Ascending aorta (tissue), 2 donors: ENCODE measurements at places on chromosomes 7 and 10.

DNA sequence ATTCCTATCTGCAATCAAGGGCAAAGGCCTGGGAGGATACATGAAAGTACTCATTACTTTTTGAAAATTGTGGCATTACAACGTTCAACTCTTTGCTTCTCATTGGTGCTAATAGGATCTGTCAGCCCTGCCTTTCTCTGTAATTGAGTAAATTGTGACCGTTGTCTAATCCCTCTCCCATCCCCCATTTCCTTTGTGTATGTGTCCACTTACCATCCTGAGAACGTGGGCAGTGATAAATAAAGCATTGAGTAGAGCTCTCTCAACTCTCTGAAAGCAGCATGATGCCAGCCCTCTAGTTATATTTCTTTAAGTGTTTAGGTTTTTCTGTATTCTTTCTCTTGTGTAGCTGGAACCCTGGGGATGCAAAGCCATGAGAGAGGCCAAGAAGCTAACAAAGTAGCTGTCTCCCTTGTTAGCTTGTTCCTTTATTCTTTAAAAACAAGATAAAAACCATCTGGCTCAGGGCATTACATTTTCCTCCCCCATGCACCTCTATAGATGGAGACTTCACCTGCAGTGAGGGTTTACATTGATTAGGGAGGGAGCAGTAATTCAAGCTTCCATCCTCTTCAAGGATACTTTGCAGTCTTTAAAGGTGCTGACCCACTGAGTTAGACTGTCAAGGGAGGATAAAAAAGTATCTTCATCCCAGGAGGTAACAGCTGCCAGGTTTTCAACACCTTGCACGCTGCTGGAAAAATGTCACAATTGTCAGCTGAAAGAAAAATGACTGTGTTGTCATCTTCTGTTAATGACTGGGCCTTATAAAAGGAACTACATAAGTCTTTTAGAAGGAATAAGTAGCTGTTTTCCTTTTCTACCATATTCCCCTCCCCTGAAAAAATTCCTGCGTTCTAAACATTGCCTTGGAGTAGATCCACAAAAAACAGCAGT lies 112.3 kb downstream of the BTRC start:
- no peak for DNase-seq

DNA sequence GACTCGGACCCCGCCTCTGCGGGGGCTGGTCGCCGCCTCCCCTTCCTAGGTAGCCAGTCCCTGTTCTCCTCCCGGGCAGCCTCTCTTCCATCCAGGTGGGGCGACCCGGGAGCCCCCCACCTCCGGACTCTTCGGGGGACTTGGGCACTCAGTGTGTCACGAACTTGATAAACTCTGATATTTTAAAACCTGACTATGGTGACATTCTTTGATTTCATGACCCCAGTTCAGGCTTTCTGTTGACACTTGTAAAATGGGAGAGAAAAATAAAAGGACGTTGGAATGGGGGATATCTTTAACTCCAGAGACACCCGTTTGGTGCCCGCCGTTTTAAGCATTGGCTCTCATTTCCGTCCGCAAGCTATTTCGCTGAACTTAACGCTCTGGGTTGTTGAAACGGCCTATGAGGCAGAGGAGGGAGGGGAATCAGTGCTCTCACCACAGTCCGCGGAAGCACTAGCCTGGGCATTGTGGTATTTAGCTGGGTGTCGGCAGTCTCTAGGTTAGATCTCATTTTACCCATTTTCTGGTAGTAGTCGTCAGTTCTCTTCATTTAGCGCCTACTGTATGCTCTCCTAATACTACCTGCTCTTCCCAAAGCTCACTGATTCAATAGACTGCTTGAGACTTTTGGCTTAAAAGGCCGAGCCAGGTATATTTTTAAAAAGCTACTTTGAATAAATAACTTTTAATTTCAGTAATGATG lies 738 bp downstream of the VPS26A start:
- DNase-seq: no peak

DNA sequence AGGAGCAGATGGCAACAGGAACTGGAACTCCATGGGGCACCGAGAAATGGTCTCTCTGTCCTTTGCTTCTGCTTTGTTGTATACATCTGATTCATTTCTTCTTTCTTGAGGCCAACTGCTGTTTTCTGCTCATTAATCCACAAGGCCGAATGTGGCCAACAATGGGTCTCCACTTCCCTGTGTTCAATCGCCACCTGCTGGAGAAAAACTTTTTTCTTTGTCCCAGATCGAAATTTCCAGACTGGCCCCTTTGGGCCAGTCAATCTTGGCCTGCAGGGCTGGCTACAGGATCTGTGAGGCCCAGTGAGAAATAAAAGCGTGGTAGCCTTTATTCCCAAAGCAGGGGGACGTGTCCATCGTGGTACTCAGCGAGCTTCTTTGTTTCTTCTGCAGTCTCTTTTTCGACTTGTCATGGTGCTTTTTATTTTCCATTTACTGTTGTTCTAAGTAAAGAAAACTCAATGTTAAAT lies 58.8 kb downstream of the PARP12 start:
- no peak for DNase-seq

GRCh38 chr10:119104654-119105015 lies 722 bp downstream of the DENND10 start:
- peak; percentile 64 for DNase-seq
